Activated CD4-positive, alpha-beta T cell treated with anti-CD3 and anti-CD28 coated beads for 4 hours (primary cell): ENCODE measurements at places on chromosomes 2 and 18.

GRCh38 chr2:110674620-110675555 is 3.0 kb downstream of the BUB1 start:
- no peak for DNase-seq

DNA sequence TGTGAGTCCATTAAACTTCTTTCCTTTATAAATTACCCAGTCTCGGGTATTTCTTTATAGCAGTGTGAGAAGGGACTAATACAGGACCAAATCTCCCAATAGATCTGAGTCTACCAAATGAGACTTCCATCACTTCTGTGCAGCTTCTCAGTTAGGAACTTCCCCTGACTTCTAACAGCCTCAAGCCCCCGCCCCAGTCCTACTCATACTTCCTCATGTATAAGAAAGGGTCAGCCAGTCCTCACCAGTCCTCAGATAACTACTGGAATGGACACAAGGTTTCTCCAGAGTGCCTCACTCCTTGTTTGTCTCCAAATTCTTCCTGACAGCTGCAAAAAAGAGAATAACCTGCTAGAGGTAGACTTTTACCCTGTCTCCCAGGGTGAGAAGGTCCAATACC is 19.5 kb downstream of the TTC32 start:
- DNase-seq: no peak

DNA sequence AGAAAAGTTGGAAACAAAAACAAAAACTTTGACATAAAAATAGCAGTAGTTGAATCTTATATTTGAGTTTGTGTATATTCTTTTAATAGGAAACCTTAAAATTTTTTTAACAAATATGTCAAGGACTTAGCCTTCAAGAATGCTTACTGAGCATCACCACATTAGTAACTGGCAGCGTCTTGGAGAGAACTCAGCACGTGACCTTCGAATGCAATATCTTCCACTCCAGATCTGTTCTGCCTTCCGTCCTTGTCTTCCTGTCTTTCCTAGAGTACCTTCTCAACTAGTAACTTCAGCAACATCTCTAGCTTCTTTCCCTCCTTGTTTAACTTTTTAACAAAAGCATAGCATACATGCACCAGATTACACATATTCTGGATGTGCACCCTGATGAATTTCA is 972 bp downstream of the RSAD2 start:
- DNase-seq: no peak

DNA sequence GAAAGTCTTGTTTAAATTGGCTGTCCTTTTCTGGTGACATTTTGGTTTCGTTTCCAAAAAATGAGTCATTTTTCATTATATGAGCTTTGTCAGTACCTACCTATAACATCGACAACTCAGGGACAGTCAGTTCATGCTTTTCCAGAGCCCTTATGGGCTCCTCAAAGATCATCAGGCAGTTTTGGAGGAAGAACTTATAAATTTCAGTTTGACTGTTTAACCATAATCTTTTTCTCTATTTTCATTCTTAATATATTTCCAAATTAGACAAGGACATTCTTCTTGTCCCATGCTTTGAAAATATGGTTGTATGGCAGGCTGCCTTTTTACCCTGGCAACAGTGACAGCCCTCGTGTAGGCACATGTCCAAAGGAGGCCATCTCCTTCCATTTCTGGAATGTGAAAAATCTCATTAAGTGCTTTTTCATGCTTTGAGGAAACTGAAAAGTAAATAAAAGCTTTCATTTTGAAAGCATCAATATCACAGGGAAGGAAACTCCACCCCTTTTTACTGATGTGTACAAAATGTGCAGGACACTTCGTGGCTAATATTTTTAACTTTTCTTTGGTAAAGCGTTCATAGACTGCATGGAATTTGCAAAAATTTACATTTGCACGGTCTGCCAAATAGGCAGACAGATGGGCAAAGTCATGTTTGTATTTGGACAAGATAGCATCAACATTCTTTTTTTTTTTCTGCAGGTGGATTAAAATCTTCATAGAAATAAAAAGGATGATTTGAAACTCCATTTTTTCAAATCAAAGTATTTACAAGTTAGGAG is 7.2 kb upstream of the PROC start:
- no peak for DNase-seq

GRCh38 chr2:212535996-212536816 is 2.4 kb downstream of the ERBB4 start:
- DNase-seq: no peak

DNA sequence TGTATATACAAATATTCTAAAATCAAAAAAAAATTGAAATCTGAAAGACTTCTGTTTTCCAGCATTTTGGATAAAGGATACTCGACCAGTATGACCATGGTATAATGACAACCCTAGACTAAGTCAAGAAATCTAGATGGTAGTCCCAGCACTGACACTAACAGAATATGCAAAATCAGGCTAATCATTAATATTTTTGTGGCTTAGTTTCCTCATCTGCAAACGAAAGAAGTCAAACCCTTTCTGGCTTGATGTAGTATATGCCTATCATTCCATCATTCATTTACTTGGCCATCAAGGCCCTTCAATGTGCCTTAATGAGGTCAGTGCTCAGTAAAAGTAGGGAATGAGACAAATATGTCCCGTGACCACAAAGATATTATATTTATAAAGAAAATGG is 83.5 kb downstream of the NCKAP5 start:
- no peak for DNase-seq

GRCh38 chr2:55490554-55490953 is 29.0 kb upstream of the CFAP36 start:
- DNase-seq: no peak

- no peak for DNase-seq
Observed at GRCh38 chr2:131413148-131413747, 49.3 kb upstream of the RAB6D start.
